Bone marrow (tissue), 2 donors: ENCODE measurements at places on chromosomes 12 and 14.

- no peak for DNase-seq
These were observed 80.9 kb downstream of the SLC41A2 start for GRCh38 chr12:104877103-104877705.

DNA sequence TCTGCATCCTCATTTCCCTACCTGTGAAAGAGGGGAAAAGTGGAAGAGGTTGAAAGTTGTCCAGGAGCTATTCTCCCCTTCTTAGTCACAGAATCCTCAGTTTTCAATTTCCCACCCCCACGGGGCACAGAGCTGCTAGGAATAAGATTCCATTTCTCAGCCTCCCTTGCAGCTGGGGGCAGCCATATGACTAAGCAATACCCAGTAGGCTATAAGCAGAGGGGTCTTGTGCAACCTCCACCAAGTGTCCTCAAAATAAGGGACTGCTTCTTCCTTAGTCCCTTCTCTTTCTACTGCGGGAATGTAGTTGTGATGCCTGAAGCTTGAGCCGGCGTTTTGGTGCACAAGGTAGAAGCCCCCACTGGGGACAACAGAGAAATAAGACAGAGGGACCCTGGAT lies 40.9 kb downstream of the VWF start:
- no peak for DNase-seq

DNA sequence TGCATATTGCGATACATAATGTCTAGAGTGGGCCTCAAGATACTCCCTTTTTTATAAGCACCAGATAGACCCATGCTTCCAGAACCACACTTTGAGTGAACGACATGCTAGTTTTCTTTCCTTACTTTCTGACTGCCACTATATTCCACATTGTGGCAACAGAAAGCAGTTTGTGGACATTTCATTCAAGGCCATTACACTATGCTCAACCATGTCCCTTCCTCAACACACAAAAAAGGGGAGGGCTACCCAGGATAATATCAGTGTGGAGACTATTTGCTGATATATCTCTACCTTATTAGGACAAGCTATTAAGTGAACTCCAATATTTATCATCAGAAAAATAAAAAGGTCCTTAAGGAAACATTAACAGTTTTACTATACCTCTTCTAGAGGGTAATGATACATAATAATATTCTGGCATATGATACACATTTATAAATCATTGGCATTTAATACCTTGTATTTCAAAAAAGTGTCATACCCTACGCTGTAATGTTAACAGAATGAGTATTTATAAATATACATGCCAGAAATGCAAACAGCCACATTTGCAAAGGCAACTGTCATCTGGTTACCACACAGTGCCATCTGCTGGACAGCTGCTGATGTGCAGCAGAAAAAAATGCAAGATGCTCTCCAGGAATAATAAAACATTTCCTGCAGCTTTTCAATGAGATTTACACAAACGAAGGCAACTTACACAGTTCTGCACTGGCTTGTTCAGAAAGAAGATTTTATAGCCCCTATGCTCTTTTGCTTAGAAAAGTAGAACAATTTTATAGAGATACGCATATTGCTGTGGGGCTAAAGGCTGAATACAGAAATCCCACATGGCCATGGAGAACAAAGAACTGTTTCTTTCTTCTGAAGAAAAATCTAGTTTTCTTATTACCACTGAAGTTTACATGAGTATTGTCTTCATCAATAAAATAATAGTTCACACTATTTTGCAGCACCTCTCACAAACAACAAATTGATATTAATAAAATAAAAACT lies 182.2 kb upstream of the GRIP1 start:
- DNase-seq, result peak; percentile 2

DNA sequence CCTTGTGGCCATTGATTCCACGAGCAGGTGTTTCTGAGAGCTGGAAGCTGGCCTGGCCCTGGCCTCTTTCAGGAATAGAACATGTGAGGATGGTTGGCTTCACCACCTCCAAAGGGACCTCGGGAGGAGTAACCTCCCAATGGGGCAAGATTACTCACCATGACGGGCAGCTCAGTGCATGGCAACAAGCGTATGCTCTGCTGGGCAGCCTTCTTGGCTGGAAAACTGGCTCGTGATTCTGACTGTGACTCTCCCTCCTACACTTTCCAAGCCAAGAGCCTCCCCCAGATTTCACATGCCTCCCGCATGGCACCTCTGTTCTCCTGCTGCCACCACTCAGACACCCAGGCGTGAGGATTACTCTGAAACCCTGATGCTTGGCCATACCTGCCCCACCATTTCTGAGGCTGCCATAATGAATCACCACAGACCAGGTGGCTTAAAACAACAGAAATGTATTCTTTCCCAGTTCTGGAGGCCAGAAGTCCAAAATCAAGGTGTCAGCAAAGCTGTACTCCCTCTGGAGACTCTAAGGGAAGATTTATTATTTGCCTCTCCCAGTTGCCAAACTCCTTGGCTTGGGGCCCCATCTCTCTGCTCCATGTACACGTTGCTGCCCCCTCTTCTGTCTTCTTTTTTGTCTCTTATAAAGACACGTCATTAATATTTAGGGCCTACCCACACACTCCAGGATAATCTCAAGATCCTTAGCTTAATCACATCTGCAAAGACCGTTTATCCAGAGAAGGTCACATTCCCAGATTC lies 215.9 kb downstream of the CHST11 start:
- no peak for DNase-seq

DNA sequence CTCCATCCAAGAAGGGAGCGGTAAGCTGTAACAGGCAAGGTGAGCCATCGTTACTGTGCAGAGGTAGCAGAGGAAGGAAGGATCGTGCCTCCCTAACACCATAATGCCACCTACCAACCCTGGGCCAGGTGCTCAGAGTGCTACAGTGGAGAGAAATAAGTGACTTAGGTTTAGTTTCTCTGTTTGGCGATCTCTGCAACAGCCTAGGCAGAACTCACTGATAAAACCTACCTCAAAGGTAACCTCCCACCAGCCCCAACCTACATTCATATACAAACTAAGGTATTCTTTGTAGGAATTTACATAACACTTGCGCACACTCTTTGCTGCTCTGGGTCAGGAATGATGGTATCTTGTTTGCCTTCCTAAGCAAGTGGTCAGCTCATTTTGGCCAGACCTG lies 93.4 kb upstream of the TMEM132D start:
- DNase-seq, result no peak

DNA sequence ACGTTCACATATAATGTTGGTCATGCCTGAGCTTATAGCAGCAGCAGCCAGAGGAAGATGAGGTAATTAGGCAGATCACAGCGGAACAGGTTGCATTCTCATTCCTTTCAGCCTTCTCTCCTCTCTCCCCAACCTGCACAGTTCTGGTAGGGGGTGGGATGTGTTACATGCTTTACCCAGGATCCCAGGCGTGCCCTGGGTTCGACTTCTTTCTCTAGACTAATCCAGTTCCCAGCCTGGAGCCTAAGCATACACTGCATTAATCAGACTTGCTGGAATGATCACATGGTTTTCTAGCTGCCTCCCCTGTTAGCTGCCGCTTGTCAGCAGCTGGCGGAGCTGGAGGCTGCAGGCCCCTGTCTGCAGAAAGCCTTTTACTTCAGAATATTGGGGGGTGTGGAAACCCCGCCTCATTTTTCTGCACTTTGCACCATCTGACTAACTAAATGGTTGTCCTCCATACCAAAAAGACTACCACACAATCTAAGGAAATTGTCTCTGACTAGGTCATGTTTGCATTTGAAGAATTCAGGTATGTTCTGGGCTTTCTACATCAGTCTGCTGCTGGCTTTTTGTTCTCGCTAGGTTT lies 46.0 kb upstream of the EVL start:
- DNase-seq, result no peak

DNA sequence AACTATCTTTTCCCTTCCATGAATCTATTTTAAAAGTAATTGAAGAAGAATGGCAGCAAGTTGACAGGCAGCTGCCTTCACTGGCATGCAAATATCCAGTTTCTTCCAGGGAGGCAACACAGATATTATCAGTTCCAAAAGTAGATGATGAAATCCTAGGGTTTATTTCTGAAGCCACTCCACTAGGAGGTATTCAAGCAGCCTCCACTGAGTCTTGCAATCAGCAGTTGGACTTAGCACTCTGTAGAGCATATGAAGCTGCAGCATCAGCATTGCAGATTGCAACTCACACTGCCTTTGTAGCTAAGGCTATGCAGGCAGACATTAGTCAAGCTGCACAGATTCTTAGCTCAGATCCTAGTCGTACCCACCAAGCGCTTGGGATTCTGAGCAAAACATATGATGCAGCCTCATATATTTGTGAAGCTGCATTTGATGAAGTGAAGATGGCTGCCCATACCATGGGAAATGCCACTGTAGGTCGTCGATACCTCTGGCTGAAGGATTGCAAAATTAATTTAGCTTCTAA lies 18.4 kb downstream of the TMPO start:
- DNase-seq, result no peak

DNA sequence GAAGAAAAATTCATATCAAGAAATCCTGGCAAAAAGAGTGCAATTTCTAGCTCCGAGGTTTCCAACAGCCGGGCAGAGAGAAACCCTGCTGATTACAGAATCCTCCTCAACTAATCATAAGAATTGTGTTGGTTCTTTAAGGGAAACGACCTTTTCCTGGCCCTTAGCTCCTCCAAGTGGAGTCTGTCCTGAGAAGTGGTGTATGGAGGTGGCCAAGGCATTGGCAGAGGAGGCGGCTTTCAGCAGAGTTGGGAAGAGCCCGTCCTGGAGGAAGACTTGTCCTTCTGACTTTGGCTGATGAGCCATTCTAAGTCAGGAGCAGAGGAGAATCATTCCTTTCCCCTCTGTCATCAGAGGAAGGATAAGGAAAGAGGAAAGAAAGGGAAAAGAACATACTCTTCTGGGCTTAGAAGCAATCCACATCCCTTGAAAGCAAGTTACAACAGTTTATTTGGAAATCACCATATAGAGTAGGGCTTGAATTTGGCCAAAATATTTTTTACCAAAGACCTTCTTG lies 46.5 kb upstream of the PTCSC3 start:
- no peak for DNase-seq

GRCh38 chr14:66119606-66120231 lies 366.5 kb upstream of the CCDC196 start:
- DNase-seq, result no peak

GRCh38 chr12:38782359-38782758 lies 123.0 kb downstream of the CPNE8 start:
- DNase-seq, result no peak

- no peak for DNase-seq
These were observed 23.4 kb upstream of the ZNF641 start for GRCh38 chr12:48374164-48374563.

GRCh38 chr12:90631591-90632212 lies 323.3 kb downstream of the CCER1 start:
- DNase-seq, result no peak

GRCh38 chr12:113297621-113298471 lies 37.1 kb downstream of the SLC8B1 start:
- DNase-seq, result no peak
